ENCODE measurements at places on chromosomes 2 and 18.

- no peak for DNase-seq
These were observed 27.3 kb upstream of the INHBB start for GRCh38 chr2:120318626-120319025.

GRCh38 chr2:236061497-236061896 lies 106.7 kb downstream of the GBX2 start:
- no peak for DNase-seq

- no peak for DNase-seq
These were observed 362.4 kb upstream of the SOX11 start for GRCh38 chr2:5329763-5330162.

DNA sequence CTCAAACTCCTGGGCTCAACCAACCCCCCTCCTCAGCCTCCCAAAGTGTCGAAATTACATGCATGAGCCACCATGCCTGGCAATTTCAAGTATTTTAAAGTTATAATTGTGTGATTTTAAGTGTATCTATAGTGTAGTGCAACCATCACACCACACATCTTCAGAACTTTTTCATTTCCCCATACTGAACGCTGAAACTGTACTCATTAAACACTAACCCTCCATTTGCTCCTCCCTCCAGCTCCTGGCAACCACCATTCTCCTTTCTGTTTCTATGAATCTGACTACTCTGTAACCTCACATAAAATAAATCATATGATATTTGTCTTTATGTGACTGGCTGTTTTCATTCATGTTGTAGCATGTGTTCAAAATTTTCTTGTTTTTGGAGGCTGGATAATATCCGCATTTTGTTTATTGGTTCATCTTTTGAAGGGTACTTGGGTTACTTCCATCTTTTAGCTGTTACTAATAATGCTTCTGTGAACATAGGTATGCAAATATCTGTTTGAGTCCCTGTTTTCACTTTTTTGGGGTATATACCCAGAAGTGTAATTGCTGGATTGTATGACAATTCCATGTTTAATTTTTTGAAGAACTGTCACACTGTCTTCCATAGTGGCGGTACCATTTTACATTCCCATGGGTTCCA lies 188.2 kb downstream of the PLCL1 start:
- no peak for DNase-seq

- DNase-seq, result no peak
These were observed 164.6 kb downstream of the SEPTIN10 start for GRCh38 chr2:109448946-109449788.

DNA sequence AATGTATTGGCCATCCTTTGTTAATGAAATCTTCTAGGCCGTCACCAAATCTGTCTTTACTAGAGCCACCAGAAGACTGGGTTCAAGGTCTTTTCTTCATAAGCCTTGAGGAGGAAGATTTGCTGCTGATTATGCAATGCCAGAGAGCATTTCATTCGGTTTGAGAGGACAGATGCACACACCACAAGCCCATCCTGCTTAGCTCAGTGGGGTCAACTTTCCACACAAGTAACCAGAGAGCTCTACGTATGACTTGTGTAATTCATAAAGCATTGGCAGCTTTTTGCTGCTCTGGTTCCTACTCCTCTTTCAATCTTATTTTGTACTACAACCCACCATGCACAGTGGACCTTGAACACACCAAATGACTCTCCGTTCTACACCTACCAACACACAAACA lies 106.9 kb downstream of the OSR1 start:
- DNase-seq, result no peak

- DNase-seq, result no peak
These were observed 480.5 kb upstream of the ZEB2 start for GRCh38 chr2:145000376-145000775.
